ENCODE measurements at places on chromosomes 6 and 20. TPM values are rescaled to one million over a fixed set of nuclear protein-coding genes. Genes with fewer than 3 reads are reported as not detected.

WRNIP1 gene
- 100 TPM for total RNA-seq

DNA sequence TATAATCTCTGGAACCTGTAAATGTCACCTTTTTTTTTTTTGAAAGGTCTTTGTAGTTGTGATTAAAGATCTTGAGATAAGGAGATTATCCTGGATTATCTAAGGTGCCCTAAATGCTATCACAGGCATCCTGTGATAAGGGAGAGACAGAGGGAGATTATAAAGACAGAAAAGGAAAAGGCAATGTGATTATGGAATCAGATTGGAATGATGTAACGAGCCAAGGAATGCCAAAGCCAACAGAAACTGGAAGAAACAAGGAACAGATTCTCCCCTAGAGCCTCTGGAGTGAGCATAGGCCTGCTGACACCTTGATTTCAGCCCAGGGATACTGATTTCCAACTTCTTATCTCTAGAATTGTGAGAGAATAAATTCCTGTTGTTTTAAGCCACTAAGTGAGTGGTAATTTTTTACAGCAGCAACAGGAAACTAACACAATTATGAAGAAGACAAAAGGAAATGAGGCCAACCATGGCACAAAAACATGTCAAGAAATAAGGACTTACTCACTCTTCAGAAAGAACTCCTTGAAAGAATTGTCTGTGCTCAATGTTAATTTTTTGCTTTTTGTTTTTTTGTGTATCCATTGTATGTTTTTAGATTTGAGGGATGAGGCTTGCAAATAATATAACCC is 82.7 kb downstream of the CFAP61 start:
- no peak for DNase-seq

DNA sequence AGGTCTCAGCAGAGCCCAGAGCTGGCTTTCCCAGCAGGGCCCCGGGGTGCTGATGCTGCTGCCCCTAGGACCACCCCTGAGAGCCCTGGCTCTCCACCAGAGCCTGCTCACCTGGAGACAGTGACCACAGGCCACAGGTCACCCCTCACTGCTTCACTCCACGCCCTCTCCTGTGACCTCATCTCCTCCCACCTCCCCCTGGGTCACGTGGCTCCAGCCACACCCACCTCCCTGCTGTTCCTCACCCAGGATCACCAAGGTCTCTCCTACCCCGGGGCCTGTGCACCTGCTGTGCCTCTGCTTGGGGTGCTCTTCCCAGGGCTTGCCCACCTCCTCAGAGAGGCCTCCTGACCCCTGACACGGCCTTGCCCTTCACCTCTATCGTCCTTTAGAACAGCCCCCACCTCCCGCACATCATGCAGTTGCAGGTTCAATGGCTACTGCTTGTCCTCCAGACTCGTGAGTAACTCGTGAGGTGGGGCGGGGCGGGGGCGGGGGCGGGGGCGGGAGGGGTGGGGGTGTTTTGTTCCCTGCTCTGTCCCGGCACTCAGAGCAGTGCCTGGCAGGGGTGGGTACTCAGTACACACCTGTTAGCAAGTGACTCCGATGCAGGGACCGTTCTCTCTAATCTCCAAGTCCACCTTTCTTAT is 468.0 kb downstream of the PREX1 start:
- DNase-seq, result no peak

- DNase-seq, result no peak
These were observed 236.1 kb downstream of the BMP2 start for GRCh38 chr20:7003598-7003997.

SPATS1 gene
- 8.4 TPM for total RNA-seq

DNA sequence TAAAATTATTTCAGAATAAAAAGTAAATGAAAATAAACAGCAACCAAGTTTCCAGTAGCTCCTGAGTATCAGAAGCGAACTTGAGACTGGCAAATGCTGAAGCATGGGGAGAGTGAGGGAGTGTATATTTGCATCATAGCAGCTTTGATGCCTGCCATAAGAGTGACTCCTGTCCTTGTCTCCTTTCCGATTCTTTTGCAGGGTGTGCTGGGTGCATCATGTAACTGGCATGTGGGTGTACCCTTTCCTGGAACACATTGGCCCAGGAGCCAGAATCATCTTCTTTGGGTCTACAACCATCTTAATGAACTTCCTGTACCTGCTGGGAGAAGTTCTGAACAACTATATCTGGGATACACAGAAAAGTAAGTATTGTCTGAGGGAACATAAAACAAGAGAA is 117.4 kb downstream of the ADAT2 start:
- DNase-seq, result peak; percentile 25

CASS4 gene
- not detected for total RNA-seq

DNA sequence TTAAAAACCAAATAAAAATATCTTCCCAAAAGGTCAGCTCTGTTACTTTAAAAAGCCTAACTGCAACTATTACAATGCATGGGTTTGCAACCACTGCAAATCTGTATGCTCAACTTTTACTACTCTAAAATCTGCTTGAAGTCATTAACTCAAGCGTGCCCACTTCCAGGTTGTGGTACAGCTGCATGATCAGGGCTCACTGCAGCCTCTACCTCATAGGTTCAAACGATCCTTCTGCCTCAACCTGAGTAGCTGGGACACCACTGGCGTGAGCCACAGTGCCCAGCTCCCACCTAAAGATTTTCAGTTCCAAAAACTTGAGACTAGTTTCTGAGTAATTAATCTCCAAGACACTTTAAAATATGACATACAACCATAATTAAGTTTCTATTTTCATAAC is 8.2 kb downstream of the DIDO1 start:
- DNase-seq, result no peak

- DNase-seq, result no peak
These were observed 50.8 kb upstream of the SASH1 start for GRCh38 chr6:148291876-148292275.

DNA sequence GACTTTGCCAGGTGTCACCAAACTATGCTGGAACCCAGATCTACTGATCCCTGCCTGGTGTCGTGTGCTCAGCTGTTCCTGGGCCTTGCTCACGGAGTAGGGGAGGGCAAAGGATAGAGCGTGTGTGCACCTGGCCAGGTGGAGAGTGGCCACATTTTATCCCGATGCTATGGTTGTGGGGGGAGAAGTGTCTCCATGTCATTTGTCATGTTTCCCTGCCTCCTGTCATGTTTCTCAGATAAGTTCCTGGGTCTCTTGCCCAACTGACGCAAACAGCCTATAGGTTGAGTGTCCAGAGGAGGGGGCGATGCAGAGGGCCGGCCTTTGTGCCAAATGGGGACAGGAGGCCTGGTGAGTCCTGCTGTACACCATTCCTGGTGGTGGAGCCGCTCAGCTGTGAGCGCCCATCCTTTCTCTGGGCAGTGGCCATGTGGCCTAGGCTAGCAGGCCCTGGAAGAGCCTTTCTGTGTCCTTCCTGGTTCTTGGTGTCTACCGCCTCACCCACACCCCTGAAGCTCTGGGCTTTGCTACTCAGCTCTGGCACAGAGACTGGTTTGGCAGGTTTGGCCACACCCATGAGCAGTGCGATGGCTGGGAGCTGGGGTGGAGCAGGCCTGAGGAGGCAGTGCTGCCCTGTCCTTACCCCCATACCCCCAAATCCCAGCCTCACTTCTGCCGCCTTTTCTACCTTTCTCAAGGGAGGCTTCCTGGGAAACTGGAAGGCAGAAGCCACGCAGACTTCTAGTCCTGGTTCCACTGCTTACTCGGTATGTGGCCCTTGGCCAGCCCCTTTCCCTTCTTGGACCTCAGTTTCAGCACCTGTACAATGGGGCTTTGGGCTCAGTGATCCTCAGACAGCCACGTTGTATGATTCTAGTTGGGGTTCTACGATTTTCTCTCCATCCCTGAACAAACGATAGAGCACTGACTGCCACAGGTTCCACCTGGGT is 32.3 kb upstream of the EPB41L1 start:
- no peak for DNase-seq

DNA sequence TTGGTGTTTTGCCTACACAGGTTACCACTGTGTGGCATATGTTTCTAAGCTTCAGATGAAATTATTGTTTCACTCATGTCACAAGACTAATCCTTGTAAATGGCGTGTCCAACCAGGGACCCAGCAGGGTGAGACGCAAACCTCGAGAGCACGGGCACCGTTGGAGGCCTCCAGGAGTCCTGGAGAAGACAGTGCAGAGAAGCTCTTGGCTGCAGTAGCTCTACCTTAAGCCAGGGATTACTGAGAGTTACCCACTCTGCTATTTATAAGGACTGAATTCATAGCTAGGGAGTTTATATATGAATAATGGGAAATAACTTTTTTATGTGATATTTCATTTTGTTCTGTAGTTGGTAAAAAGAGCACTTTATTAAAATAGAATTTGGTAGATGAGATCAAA is 137.4 kb downstream of the SLC24A3 start:
- no peak for DNase-seq

PKIB gene
- total RNA-seq, result not detected

MCCD1 gene
- not detected for total RNA-seq

DNA sequence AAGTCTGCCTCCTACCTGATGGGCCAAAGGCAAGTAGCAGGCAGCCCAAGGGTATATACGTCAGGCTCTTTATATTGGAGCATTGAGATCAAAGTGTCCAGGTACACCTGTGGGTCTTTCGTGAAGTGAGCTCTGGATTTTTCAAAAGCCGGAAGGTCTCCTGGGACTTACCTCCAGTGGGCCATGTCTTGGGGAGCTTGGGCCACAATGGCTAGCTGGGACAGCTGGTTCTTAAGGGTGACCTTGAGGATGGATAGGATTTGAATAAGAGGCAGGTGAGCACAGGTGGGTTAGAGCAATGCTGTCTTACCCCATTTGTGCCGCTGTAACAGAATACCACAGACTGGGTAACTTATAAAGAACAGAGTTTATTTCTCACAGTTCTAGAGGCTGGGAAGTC is 153.4 kb downstream of the CDC5L start:
- no peak for DNase-seq

- DNase-seq, result no peak
These were observed 94.6 kb upstream of the INSM1 start for GRCh38 chr20:20273286-20273685.

- DNase-seq, result no peak
These were observed 22.7 kb downstream of the SLC16A10 start for GRCh38 chr6:111110036-111110435.

GRCh38 chr6:73774311-73774774 is 78.3 kb downstream of the CD109 start:
- no peak for DNase-seq

- no peak for DNase-seq
These were observed 250.3 kb upstream of the PLN start for GRCh38 chr6:118297821-118298220.

TTK gene
- total RNA-seq, result 62.7 TPM

DNA sequence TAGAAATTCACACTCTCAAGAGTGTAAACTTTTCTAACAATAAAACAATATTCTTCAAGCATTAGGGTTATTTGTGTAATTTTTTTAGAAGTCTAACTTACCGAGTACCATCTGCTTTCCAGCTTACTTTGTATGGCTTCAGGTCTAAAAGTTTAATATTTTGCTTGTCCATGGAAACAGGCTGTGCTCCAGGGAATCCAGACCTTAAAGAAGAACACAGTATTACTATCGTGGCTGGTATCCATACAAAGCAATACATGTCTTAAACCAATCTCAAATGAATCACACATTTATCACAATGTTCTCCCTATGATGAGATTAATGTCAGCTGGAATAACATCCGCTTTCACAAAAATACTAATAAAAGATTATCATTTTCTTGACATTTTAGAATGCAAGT is 73.0 kb downstream of the RNGTT start:
- DNase-seq, result no peak

- DNase-seq, result no peak
These were observed 659 bp downstream of the TAF4 start for GRCh38 chr20:62064770-62065673.

GRCh38 chr20:44011251-44011940 is 96.7 kb downstream of the TOX2 start:
- no peak for DNase-seq

CST5 gene
- total RNA-seq, result not detected

GHRH gene
- not detected for total RNA-seq

RIMS1 gene
- not detected for total RNA-seq

MARCKS gene
- not detected for total RNA-seq

- no peak for DNase-seq
These were observed 95.6 kb upstream of the PHACTR3 start for GRCh38 chr20:59508729-59509128.

DNA sequence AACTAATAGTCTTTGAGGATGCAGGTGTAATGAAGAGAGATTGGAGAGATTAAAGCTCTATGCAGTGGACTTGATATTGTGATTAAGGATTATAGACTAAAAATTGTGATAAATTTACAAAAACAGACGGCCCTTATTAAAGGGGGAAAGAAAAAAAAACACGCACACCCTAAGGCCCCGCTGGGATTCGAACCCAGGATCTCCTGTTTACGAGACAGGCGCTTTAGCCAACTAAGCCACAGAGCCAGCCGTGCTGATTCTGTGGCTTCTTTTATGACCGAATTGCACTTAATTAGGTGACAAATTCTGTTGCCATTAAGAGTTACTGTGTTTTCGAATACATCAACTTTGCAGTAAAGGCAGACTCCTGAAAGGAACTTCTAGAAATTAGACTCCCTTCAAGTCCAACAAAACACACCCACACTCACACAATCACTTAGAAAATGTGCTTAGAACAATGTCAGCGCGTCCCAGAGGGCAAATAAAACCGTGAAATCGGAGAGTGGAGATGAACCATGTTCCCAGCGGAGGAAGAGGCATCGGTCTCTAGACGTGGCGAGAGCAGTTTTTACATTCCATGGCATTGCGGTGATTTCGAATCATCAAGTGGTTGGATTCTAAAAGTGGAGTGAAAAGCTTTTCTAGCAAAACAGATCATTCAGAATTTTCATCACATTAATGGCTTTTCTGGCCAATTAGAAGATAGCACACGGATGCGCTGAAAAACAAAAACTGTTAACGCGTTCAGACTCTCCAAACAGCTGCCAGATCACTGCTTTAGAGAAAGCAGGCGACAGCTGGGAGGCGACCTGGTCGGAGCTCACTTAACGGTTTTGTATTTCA is 122.6 kb downstream of the GPX5 start:
- peak; percentile 90 for DNase-seq

ETV7 gene
- 1.7 TPM for total RNA-seq

DNA sequence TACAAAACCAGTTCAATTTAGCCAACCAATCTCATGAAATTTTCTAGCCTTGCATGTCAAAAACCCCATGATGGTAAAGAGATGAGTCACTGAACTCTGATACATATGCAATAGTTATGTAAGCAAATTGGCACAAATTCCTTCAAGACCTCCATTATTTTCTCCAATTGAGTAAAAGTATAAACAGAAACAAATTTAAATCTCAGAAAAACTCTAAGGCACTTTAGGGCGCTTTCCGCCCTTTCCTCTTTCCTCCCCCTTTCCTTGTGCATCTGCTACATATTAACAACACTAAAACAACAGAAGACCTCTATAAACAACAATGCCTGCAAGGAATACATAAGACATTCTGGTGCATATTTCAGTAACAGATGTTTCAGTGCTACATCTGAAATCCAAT is 48.5 kb downstream of the KIF13A start:
- DNase-seq, result no peak

FOXF2 gene
- total RNA-seq, result not detected

TSPYL1 gene
- total RNA-seq, result 99.1 TPM

DNA sequence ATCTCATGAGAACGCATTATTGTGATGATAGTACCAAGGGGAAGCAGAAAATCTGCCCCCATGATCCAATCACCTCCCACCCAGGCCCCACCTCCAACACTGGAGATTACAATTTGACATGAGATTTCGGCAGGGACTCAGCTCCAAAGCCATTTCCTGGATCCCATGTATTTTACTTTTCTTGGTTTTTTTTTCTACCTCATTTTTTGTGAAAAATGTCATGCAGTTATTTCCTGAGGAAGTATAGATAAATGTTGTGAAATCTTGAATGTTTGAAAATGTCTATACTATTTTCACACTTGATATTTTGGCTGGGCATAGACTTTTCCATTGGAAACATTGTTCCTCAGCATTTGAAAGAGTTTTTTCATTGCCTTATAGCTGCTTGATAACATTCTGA is 9.1 kb upstream of the BRPF3 start:
- no peak for DNase-seq

CLDN20 gene
- total RNA-seq, result not detected
